Inflammatory macrophage treated with lipopolysaccharide for 1 hour (primary cell): ENCODE measurements at places on chromosomes 1 and 21.

DNA sequence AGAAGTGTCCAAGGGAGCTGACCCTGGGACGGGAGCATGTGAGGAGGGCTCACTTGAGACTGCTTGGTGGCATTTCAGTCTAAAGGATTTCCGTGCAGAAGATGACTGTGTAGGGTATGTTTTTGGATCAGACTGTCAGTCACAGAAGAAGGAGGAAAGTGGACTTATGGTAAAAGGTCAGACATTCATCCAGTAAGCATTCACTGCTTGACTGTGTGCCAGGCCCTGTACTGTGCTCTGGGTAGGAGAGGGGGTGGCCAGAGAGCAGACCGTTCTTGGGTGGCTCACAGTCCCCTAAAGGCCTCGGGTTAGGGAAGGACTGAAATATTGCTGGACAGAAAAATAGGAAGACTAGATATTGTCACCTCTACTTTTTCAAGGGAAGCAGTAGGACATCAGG, 2.1 kb upstream of the SERINC2 start:
- no peak for DNase-seq

DNA sequence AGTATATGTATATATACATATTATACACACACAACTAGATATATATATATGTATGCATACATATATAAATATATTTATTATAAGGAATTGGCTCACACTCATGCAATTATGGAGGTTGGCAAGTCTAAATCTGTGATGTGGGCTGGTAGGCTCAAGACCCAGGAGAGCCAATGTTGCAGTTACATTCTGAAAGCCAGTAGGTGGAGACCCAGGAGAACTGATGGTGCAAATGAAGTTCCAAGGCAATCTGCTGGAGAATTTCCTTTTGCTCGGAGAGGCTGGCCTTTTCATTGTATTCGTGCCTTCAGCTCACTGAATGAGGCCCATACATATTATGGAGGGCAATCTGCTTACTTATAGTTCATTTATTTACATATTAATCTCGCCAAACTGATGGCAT, 9.4 kb downstream of the IVL start:
- no peak for DNase-seq

GRCh38 chr21:44893948-44894656, 20.6 kb upstream of the PTTG1IP start:
- DNase-seq, result no peak

DNA sequence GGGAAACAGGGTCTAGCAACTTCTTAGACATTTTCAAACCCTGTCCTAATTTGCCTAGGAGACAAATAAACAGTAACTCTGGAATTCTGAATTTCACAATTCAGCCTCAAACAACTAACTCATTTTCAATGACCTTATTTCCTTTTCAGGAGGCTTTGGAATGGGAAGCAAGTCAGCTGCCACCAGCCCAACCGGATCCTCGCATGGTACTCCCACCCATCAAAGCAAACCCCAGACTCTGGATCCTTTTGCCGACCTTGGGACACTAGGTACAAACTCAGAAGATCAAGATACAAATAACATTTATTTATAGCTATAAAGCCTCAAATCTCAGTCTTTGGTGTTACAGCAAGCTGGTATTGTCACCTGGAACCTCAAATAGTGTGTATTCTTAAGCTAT, 18.9 kb upstream of the LEPR start:
- no peak for DNase-seq

GRCh38 chr1:115530407-115530806, 111.4 kb upstream of the VANGL1 start:
- DNase-seq, result no peak

- peak; percentile 91 for DNase-seq
These were observed 14.9 kb upstream of the IFNLR1 start for GRCh38 chr1:24201941-24202440.

GRCh38 chr1:8879922-8880676, 1.6 kb upstream of the ENO1 start:
- peak; percentile 79 for DNase-seq

GRCh38 chr1:7084232-7084894, 299.1 kb downstream of the CAMTA1 start:
- no peak for DNase-seq

DNA sequence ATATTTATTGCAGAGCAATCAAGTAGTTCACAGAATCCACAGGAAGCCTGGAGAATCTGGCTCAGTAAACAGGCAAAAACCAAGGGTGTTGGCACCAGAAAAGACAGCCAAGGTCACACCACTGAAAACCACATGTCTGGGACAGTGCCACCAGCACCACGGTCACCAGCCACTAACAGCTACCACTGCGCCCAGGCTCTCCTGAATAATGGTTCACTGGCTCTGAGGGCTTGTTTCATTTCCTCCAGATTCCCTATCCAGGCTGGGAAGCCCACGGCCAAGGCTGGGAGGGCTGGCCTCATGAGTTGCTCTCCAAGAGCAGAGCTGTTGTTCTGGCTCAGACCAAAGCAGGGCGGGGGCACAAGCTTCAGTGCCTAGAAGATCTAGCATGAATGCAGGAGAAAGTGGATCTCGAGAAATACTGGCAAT, 54.5 kb upstream of the PTGFRN start:
- no peak for DNase-seq

- DNase-seq, result no peak
These were observed 31.1 kb downstream of the KPNA6 start for GRCh38 chr1:32138965-32139364.

GRCh38 chr1:222653178-222653827, 35.4 kb downstream of the MIA3 start:
- DNase-seq, result no peak

DNA sequence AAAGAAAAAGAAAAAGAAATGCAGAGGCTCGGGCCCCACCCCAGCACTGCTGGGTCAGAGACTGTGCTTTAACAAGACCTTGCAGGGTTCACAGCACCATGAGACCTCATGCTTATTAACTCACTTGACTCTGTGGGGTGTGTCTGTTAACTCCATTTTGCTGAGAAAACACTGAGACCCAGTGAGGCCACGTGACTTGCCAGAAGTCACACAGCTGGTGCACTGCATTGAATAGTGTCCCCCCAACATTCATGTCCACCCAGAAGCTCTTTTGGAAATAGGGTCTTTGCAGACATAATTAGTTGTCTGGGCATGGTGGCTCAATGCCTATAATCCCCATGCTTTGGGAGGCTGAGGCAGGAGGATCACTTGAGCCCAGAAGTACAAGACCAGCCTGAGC, 39.7 kb downstream of the CHD5 start:
- DNase-seq, result no peak

- DNase-seq, result no peak
These were observed 98.6 kb downstream of the ADGRL2 start for GRCh38 chr1:81899214-81899821.

- DNase-seq, result no peak
These were observed 9.7 kb upstream of the PRELP start for GRCh38 chr1:203465948-203466347.

- no peak for DNase-seq
These were observed 3901.8 kb downstream of the SRGAP2C start for GRCh38 chr1:125086611-125087010.
